NCI-H1092 (cell line): ENCODE measurements at places on chromosomes 12 and 14.

GRCh38 chr14:45028107-45028626 lies 55.7 kb upstream of the PRPF39 start:
- DNase-seq: no peak

DNA sequence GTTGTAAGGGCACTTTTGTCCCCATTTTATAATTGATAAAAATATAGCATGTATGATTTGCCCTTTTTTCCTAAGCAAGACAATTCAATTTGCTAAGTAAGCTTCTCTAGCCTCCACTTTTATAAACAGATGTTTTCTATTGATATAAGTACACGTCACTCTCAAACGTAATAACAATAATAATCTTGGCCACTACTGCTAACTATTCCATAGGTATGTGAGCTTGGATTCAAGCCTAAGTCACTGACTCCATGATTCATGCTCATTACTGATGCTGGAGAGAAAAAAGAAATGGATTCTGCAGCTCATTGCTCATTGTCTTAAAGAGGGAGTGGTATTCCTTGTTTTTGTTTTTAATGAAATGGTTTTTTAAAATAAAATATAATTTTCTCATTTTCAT lies 661.0 kb downstream of the GALC start:
- DNase-seq: no peak

GRCh38 chr12:53048033-53048779 lies 1.7 kb upstream of the TNS2 start:
- DNase-seq: no peak

DNA sequence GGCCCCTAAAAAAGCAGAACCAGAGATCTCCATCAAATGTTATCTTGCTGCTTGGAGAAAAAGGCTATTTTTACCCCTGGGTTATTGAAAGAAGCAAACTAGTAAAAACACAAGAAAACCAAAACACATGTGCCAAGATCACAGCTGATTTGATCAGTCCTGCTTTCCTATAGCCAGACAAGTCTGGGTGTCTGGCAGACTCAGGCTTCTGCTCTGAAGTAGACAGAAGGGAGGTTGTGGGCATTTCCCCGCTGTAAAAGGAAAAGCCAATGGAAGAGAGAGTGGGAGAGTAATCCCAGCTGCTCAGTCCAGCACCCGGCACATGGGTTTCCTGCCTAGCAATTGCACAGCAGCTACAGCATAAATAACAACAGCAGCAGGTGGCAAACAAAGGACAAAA lies 177.9 kb downstream of the PHLDA1 start:
- no peak for DNase-seq

DNA sequence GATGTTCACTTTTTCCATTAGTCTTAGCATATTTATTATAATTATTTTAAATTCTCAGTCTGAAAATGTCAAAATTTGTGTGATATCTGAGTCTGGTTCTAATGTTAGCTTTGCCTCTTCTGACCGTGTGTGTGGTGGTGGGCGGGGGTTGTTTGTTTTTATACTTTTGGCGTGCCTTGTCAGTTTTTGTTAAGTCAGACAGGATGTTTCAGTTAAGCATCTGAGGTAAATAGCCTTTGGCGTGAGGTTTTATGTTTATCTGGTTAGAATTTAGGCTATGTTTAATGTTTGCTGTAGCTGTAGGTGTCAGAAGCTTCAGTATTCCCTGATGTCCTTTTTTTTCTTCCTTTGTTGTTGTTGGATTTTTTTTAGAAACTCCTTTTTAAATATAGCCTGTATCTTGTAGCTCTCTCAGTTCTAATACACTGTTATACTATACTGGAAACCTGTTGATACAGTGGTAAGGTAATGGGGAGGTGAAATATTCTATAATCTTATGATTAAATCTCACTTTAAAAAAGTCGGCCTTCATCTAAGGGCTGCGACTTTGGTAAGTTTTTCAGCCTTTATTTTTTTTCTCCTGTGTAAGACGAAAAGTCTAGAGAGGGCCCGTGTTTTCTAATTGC lies 111.6 kb downstream of the SCAF11 start:
- no peak for DNase-seq

GRCh38 chr12:121637231-121637914 lies 11.0 kb downstream of the ORAI1 start:
- DNase-seq: no peak

GRCh38 chr12:70367258-70368141 lies 1.4 kb downstream of the KCNMB4 start:
- no peak for DNase-seq

DNA sequence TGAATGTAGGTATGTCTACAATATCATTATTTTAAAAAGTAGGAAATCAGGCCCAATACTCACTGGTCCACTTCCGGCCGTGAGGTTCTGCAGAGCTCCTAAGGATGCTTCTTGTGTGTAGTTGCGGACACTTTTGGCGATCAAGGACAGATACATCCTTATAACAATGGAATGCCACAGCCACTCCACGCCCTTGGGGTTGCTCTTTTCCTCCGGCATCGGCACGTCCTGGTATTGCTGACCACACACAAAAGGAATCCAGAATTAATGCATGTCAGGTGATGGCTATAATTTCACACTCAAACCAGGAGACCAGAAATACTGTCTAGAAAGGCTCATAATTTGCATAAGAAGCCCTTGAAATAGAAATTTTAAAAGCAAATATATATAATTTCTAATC lies 65.6 kb upstream of the YARS2 start:
- DNase-seq: no peak

DNA sequence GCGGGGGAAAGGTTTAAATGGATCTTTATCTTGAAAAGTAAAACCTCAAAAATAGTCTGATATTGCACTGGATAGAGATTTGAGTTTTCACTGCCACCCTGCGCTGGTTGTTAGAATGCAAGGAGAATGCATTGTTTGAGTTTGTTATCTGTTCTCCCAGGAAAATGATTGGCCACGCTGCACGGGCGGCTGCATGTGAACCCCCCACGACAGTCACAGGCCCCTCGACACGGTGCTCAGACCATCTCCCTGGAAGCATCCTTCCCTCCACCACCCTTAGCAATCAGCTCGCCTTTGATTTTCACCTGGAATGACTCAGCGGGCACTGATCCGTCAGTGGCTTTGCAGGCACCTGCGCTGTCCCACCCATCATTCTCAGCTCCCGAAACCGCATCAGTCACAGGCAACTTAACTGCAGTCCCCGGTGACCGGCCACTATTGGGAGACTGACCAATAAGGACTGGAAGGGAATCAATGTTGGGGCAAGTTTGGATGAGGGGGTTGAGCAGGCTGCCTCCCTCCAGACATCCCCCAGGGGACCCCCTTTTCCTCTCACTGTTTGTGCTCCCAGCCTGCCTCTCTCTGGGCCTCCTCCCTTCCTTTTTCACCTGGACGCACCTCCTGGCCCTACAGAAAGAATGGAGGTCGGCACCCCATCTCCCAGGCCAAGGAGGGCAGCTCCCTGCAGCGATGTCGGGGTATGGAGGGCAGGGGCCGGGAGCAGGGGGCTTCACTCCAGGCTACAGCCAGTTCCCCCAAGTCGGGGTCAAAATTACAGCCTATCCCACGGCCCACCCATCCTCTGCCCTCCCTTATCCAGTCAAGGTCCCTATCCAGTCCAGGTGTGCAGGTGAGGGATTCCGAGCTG lies 28.5 kb upstream of the C14orf180 start:
- no peak for DNase-seq

GRCh38 chr12:26688344-26688904 lies 144.6 kb downstream of the ITPR2 start:
- DNase-seq: no peak

- DNase-seq: no peak
These were observed 162.2 kb downstream of the DIO2 start for GRCh38 chr14:80049055-80049454.

DNA sequence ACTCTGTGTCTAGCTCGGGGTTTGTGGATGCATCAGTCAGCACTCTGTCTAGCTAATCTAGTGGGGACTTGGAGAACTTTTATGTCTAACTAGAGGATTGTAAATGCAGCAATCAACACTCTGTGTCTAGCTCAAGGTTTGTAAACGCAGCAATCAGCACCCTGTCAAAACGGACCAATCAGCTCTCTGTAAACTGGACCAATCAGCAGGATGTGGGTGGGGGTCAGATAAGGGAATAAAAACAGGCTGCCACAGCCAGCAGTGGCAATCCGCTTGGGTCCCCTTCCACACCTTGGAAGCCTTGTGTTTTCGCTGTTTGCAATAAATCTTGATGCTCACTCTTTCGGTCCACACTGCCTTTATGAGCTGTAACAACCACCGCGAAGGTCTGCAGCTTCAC lies 920.7 kb upstream of the FOXG1 start:
- DNase-seq: no peak

DNA sequence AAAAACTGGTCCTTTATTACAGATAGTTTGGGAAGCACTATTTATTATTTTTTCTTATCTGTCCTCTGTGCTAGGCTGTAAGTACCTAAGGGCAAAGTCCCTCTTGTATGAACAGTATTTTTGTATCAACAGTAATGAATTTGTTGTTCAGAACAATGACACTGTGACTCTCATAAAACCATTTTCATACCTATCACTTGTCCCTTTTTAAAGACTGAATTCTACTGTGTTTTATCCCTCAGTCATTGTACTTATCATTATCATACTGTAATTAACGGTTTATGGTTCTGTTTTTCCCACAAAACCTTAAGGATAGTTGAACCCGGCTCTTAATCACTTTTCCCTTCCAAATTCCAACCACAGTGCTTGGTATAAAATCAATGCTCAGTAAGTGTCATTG lies 69.4 kb downstream of the SRGAP1 start:
- no peak for DNase-seq

DNA sequence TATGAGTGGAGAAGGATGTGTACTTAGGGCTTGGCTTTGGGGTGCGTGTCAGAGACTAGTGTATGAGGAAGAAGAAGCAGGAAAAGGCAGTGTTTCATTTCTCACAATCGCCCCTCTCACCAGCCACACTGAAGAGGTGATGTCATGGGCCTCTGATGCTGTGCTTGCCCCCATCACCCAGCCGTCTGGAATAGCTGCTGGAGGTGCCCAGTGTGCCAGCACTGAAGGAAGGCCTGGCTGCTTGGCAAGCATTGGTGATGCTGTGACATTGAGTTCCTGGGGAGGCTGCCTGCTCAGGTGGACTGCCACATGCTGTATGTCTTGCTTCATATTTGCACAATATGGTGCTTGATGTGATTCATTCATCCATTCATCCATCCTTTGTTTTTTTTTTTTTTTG lies 56.2 kb downstream of the CRADD start:
- DNase-seq: no peak

GRCh38 chr12:57752668-57753000 lies 524 bp upstream of the CDK4 start:
- no peak for DNase-seq

GRCh38 chr12:101809208-101809607 lies 21.6 kb downstream of the GNPTAB start:
- no peak for DNase-seq

GRCh38 chr12:105468464-105468863 lies 138.0 kb downstream of the C12orf75 start:
- DNase-seq: no peak

- no peak for DNase-seq
These were observed 755.4 kb downstream of the SLC6A15 start for GRCh38 chr12:84157170-84157569.

GRCh38 chr12:7916936-7917335 lies 19.1 kb downstream of the SLC2A3 start:
- DNase-seq: no peak

- no peak for DNase-seq
These were observed 37.9 kb upstream of the PLEKHG6 start for GRCh38 chr12:6272300-6273204.

GRCh38 chr14:86331341-86331740 lies 801.4 kb downstream of the FLRT2 start:
- no peak for DNase-seq

DNA sequence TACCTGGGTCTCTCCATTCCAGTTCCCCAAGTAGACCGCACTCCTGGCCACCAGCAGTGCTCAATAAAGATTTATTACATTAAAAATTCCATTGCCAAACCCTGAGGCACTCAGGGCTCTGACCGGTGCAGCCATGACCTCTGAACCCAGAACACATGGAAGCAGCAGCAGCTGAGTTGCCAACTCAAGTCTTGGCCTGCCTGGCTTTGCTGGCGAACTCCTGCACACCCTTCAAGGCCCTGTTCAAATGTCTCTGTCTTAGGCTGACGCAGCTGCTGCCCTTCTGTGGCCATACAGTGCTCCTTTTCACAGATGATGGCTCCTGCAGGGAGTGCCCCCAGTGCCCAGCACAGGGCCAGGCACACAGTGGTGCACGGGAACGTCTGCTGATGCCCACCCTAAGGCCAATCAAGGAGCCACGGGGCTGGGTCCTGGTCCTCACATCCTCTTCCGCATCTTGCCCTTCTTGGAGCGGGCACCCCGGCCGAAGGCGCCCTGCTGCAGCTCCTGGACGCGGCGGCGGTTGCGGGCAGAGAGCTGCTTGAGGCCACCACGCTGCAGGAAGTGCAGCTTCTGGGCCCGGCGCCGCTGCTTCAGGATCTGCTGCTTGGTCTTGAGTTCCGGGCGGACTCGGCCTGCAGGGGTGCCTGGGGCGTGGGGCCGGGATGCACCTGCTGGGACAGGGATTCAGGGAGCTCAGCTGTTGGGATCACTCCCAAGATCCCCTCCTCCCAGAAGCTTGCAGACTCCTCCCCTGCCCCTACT lies 9.1 kb downstream of the CFAP73 start:
- no peak for DNase-seq

GRCh38 chr14:72830786-72831594 lies 62.9 kb downstream of the DPF3 start:
- no peak for DNase-seq

GRCh38 chr14:65840786-65841185 lies 428.3 kb downstream of the FUT8 start:
- DNase-seq: no peak

DNA sequence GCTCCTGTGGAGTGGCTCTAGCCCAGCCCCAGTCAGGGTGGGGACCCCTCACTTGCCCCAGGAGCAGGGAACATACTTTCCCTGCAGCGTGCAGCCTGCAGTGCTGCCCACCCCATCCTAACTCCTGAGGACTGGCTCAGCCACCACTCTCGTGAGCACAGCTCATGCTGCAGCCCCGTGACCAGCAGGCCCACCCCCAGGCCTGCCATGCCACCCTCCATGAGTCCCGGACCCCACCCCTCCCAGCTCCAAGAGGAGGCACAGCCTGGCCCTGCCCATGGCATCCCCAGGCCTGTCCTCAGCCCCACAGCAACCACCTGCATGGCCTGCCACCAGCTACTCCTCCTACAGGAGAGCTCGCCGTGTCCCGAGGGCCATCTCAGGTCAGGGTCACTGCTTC lies 3.9 kb upstream of the JAG2 start:
- no peak for DNase-seq

DNA sequence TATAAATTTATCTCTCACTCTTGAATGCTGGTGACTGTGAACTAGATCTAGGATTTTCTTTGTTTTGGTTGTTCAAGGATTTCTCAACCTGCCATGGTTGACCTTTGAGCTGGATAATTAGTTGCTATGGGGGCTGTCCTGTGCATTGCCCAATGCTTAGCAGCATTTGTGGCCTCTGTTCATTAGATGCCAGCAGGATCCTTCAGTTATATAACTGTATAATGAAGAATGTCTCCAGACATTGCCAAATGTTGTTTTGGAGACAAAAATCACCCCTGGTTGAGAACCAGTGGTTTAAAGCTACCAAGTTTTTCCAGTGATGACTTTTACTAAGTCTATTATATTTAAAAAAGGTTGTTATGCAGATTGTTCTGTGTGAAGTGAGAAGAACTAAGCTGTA lies 147.9 kb upstream of the STXBP6 start:
- no peak for DNase-seq

- DNase-seq: no peak
These were observed 94.2 kb downstream of the EXOC5 start for GRCh38 chr14:57174466-57174865.
